ENCODE measurements at places on chromosomes 6 and 20.

- H3K4me1 ChIP-seq, result peaks cover 42% of the 10 kb centered on the region
- H3K27ac ChIP-seq, result no peak overlapping the region
- H3K4me3 ChIP-seq, result no peak overlapping the region
These were observed 27.1 kb upstream of the TOP1 start for GRCh38 chr20:41001497-41001896.

DNA sequence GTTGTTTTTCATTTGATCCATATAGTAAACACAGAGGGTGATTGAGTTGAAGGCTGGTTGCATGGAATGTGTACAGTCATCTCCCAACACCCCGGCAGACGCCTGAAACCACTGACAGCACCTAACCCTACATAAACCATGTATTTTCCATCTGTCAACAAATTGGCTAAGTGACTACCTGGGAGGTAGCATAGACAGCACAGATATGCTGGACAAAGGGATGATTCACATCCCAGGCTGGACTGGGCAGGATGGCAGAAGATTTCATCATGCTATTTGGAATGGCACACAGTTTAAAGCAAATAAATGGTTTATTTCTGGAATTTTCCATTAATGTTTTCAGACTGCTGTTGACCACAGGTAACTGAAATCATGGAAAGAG is 4.4 kb upstream of the VIP start:
- H3K27ac ChIP-seq, result no peak overlapping the region
- DNase-seq, result no peak
- no peak overlapping the region for H3K4me3 ChIP-seq
- H3K27me3 ChIP-seq, result no peaks in the 10 kb centered on the region

- H3K27me3 ChIP-seq, result no peaks in the 10 kb centered on the region
- H3K27ac ChIP-seq, result no peak overlapping the region
- H3K4me1 ChIP-seq, result no peaks in the 10 kb centered on the region
- DNase-seq, result no peak
These were observed 16.8 kb upstream of the RALY start for GRCh38 chr20:33976959-33977358.

GRCh38 chr20:52859156-52859876 is 112.8 kb upstream of the TSHZ2 start:
- DNase-seq, result no peak
- H3K4me1 ChIP-seq, result peaks cover 5% of the 10 kb centered on the region
- H3K36me3 ChIP-seq, result no peaks in the 10 kb centered on the region
- no peaks in the 10 kb centered on the region for H3K27me3 ChIP-seq
- H3K4me3 ChIP-seq, result no peak overlapping the region

- no peak for DNase-seq
- no peaks in the 10 kb centered on the region for H3K27me3 ChIP-seq
- H3K36me3 ChIP-seq, result no peaks in the 10 kb centered on the region
- H3K27ac ChIP-seq, result peak overlapping the region; percentile 61
- peak overlapping the region; percentile 27 for H3K4me3 ChIP-seq
These were observed 46.6 kb upstream of the UST start for GRCh38 chr6:148700047-148700715.

DNA sequence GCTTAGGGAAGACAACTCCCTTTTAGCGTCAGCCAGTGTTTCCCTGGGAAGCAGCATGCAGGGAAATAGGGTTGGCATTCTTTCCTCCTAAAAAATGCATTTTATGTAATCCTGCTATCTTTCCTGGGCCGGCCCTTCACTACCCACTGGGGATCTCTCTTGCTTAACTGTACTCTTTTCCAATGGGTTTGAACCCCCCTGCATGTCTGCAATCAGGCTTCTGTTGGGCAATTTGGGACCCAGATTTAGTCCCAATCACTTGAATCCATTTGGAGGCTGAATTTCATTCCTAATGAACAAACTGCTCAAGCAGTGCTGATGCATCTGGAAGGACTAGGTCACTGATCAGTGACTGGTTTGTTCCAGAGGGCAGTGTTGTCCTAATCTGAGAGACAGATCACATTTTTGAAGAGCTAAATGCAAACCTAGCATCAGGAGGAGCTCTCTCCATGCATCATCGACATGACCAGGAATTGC is 152.0 kb downstream of the TSHZ2 start:
- H3K36me3 ChIP-seq, result no peaks in the 10 kb centered on the region
- no peaks in the 10 kb centered on the region for H3K4me1 ChIP-seq
- peak; percentile 93 for DNase-seq
- H3K27me3 ChIP-seq, result no peaks in the 10 kb centered on the region
- no peak overlapping the region for H3K4me3 ChIP-seq

GRCh38 chr20:4896971-4897497 is 104.3 kb downstream of the SLC23A2 start:
- peak; percentile 54 for DNase-seq
- H3K4me3 ChIP-seq, result no peak overlapping the region
- H3K4me1 ChIP-seq, result peaks cover 31% of the 10 kb centered on the region
- H3K36me3 ChIP-seq, result peaks cover 6% of the 10 kb centered on the region

DNA sequence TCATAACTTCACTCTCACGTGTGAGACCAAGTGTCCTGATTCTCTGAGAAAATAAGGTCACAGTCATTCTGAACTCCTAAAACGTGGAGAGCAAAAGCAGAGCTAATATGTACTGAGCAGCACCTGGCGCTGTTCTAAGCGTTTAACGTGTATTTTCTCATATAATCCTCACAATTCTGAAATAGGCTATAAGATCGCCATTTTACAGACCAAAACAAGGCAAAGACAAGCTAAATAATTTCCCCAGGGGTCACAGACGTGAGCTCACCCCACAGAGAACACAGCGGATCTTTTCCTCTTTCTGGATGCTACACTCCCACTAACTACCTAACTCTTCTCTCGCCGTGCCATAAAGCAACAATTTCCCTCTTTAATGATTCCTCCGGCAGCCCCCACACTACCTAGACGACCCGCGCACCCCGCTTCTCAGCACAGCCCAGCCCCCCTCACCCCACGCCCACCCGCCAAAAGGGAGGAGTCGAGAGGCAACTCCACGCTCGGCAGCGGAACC is 636 bp downstream of the SUPT3H start:
- no peaks in the 10 kb centered on the region for H3K36me3 ChIP-seq
- peak overlapping the region; percentile 81 for H3K4me3 ChIP-seq
- no peak for DNase-seq
- no peaks in the 10 kb centered on the region for H3K27me3 ChIP-seq

- no peaks in the 10 kb centered on the region for H3K27me3 ChIP-seq
- H3K27ac ChIP-seq, result no peak overlapping the region
- DNase-seq, result no peak
- H3K36me3 ChIP-seq, result no peaks in the 10 kb centered on the region
These were observed 318.0 kb downstream of the GRIK2 start for GRCh38 chr6:101711518-101711917.

DNA sequence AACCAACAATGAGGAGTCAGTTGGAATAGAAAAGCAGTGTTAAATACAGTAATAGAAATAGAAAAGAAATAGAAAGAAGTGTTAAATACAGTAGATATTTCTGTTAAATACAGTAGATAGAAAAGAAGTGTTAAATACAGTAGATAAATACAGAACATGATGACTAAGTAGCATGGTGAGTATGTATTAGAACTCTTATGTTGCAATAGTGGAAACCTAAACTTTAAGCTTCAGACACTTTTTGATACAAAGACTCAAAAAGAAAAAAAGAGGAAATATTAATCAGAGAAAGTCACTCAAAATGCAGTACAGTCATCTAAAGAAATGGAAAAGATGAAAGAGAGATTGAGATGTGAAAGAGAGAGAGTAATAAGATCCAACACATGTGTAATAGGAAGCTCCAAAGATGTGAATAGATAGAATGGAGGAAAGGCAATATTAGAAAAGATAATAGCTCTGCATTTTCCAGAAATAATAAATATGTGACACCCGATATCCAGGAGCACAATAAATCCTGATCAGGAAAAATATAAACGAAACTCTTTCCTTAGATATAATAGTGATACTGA is 131.5 kb upstream of the KCNK16 start:
- no peaks in the 10 kb centered on the region for H3K36me3 ChIP-seq
- H3K27ac ChIP-seq, result no peak overlapping the region
- H3K27me3 ChIP-seq, result no peaks in the 10 kb centered on the region
- no peak overlapping the region for H3K4me3 ChIP-seq

GRCh38 chr20:16647875-16648597 is 74.8 kb upstream of the KIF16B start:
- no peaks in the 10 kb centered on the region for H3K36me3 ChIP-seq
- no peak overlapping the region for H3K4me3 ChIP-seq
- H3K27me3 ChIP-seq, result no peaks in the 10 kb centered on the region
- no peak for DNase-seq
- H3K4me1 ChIP-seq, result no peaks in the 10 kb centered on the region

DNA sequence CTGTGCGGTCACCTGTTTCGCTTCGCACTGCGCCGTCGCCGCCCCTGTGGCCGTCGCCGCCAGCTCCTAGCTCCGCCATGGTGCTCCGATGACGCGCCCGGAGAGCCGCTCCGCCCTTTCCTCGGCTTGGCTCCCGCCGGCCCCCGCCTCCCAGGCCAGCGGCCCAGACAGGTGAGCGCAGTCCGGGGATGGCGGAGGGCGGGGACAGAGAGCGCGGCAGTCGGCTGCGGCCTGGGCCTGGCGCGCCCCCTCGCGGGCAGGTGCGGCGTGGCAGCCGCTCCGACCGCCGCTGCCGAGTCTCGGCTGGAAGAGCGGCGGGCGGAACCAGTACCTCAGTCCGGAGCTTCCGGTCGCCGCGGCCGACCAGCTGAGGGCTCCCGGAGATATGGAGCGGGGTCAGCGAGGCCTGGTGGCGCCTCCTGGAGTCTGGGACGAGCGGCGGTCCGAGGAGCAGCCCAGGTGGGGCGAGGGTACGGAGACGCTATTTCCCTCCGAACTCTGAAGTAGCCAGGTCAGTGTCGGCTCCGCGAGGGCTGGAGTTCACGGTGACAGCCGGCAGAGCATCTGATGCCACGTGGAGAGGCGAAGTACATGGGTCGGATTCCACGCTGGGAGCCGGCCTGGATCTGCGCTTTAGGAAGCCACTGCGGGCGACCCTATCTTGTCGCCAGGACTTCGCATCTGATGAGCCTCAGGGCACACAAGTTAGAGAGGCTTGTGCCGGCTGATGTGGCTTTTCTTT is at the start of gene MAP7:
TSS of gene MAP7 (minus strand) at position 93 of the 742 bp plus-strand sequence. CDS start at position 79, 14 bp downstream.
- DNase-seq, result no peak
- peak within 1 kb of the TSS; percentile 74 for H3K4me3 ChIP-seq
- peaks cover 14% of the 10 kb centered on the region for H3K4me1 ChIP-seq
- no peaks in the 10 kb centered on the region for H3K36me3 ChIP-seq
- peak within 1 kb of the TSS; percentile 74 for H3K27ac ChIP-seq

GRCh38 chr6:148445116-148445515 is 102.5 kb downstream of the SASH1 start:
- H3K36me3 ChIP-seq, result no peaks in the 10 kb centered on the region
- no peak overlapping the region for H3K27ac ChIP-seq
- H3K27me3 ChIP-seq, result no peaks in the 10 kb centered on the region

DNA sequence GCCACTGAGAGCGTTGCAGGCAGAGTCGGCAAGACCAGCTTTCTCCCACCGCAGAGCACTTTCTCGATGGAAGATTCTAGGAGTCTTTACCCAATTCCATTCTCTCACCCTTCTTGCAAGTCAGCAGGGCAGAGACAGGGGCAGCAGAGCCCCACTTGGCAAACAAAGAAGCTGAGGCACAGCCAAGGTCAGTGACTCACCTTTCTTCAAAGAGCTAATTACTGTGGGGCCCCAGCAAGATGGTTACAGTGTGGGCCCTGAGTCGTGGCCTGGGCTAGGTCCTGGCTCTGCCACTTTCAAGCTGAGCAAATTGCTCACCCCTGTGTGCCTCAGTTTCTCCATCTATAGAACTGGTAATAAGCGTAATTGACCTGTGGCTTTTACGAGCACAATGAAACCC is 277.0 kb downstream of the PREX1 start:
- DNase-seq, result no peak
- no peak overlapping the region for H3K4me3 ChIP-seq
- H3K27me3 ChIP-seq, result no peaks in the 10 kb centered on the region
- no peaks in the 10 kb centered on the region for H3K36me3 ChIP-seq

DNA sequence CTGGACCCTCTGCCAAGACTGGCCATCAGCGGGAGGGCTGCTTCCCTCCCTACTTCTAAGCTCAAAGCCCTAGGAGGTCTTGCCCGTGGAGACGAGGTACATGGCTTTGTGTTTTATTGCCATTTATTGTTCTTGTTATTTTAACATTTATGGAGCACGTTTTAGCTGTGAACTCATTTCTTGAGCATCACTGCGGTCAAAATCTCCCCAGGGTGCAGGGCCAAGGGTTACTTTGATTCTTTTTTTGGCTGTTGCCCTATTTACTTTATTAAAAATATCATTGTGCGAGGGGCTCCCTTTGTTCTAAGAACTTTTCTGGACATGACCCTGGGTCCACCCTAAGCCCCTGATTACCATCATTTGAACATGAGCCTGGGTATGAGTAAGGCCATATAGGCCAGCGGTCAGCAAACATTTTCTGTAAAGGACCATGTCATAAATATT is 51.6 kb downstream of the EYA2 start:
- H3K27me3 ChIP-seq, result no peaks in the 10 kb centered on the region
- DNase-seq, result no peak
- H3K4me3 ChIP-seq, result no peak overlapping the region

- H3K27me3 ChIP-seq, result no peaks in the 10 kb centered on the region
- DNase-seq, result no peak
- no peak overlapping the region for H3K27ac ChIP-seq
- H3K36me3 ChIP-seq, result no peaks in the 10 kb centered on the region
- H3K4me1 ChIP-seq, result peaks cover 13% of the 10 kb centered on the region
- H3K4me3 ChIP-seq, result no peak overlapping the region
These were observed 462.9 kb downstream of the PREX1 start for GRCh38 chr20:48364688-48365421.

DNA sequence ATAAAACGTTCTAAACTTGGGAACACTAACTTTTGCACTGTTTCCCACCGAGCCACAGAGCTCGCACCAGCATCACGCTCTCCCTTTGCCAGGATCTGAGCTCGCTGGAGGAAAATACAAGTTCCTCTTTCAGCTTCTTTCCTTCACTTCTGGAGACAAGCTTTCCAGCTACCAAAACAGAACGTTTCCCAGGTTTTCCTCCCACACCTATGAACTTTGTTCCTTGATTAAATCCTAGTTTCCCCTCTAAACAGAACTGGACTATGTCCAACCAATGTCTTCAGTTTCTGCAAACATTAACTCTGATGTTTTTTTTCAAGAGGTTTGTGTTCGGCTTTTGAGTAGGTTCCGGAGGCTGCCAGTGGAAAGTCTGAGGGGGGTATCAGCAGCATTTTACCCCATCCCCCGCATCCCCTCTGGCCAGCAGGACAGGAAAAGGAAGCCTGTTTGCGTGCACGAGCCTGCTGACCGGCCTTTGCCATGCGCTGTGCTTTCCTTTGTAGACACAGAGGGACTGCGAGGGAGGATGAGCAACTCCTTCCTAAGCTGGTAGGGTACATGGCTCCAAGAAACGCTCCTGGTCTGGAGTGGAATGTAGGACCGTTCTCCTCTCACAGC is 135.5 kb downstream of the LY86 start:
- H3K4me1 ChIP-seq, result peaks cover 19% of the 10 kb centered on the region
- DNase-seq, result no peak
- no peaks in the 10 kb centered on the region for H3K36me3 ChIP-seq
- no peaks in the 10 kb centered on the region for H3K27me3 ChIP-seq

DNA sequence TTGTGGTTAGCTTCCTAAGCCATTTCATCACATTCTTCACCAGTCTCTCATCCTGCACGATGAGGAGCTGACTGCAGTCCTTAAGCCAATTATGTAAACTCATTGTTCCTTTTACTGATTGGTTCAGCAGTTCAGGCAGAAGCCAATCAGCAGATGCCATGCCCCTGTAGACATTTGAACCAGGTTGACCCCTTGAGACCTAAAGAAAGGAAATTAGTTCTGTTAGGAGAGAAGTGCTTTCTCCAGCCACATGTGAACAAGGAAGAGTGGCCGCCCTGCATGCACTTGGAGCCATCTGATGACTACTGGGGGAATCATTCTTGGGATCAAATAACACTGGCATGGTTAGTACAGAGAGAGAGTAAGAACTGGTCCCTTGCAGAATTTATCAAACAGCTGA is 535.2 kb upstream of the ID4 start:
- no peak overlapping the region for H3K27ac ChIP-seq
- H3K4me1 ChIP-seq, result peaks cover 4% of the 10 kb centered on the region

- no peak overlapping the region for H3K27ac ChIP-seq
- peaks cover 36% of the 10 kb centered on the region for H3K4me1 ChIP-seq
- H3K36me3 ChIP-seq, result peaks cover 14% of the 10 kb centered on the region
- DNase-seq, result no peak
These were observed 2.6 kb downstream of the MPIG6B start for GRCh38 chr6:31725502-31726350.

Measured in vagina (tissue), 2 donors.